Stimulated activated CD4-positive, alpha-beta T cell treated with anti-CD3 and anti-CD28 coated beads, Interleukin-1b, Interleukin-23, amount 100 ng/mL, for 1 hour (primary cell): ENCODE measurements at places on chromosomes 6 and 20.
A peak's percentile ranks its signal among the peaks of the same experiment; 100 is the strongest.

GRCh38 chr20:2149507-2149906 is 47.9 kb downstream of the STK35 start:
- DNase-seq, result no peak

DNA sequence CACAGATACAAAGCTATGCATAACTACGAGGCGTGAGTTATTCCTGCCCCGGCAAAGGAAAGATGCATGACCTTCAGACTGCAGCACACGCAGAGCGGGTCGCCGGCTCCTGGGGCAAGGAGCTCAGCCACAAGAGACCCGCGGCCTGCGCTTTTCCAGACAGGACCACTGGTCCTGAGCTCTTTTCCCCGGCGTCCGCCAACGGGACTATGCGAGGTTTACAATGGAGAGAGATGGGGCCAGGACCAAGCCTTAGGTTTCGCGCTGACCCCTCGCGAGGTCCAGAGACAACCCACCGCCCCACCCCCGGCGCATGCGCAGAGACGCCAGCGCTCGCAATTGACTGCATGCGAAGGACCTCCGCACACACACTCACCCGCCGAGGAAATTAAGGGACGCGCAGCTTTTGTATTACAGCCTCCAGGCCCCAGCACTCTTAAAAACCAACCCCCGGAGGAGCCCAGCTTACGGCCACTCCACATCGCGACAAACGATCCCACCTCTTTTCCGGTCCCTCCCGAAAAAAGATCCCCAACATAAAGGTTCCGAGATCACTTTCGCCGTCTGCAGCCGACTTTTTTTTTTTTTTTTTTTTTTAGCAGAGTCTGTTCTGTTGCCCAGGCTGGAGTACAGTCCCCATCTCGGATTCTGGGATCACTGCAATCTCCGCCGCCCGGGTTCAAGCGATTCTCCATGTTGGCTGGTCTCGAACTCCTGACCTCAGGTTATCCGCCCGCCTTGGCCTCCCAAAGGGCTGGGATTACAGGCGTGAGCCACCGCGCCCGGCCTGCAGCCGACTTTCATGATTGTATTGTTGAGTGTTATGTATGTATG is at the start of gene COQ3:
Gene COQ3, minus strand, starts transcription at position 498 of the 834 bp plus-strand sequence. Its CDS starts 16 bp downstream, at position 482.
- DNase-seq, result peak; percentile 19

DNA sequence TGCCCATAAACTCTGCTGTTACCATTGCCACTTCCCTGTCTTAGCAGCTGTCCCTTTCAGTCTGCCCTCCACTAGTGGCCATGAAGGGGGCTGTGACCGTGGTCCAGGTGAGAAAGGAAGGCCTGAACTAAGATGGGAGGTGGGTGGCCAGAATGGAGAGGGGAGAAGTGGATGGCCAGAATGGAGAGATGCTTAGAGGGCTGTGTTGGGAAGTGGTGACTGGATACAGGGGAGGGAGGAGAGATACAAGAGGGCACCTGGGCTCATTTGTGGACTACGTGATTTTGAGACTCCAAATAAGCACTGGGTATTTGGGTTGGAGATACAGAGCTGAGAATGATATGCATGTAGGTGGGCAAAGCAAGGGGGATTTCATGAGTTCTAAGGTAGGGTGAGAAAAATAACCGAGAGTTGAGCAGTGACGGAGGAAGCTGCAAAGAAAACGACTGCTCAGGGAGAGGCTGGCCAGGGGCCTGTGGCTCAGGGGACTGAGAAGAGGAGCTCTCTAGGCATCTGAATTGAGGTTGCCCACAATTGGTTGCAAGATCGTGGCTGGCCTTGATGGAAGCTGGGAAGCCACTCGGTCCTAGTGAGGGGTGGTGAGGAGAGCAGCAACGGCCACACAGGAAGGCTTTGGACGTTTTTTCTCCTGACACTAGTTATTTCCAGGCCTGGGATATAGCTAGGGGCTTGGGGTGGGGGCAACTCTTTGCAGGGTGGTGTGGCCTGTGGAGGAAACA is 36.9 kb downstream of the PANK2 start:
- no peak for DNase-seq

- DNase-seq, result no peak
Observed at GRCh38 chr6:44131892-44132291, 4.5 kb downstream of the TMEM63B start.

GRCh38 chr20:9359561-9360308 is 154.7 kb upstream of the LAMP5 start:
- no peak for DNase-seq

- no peak for DNase-seq
Observed at GRCh38 chr20:1528811-1529210, 28.7 kb downstream of the SIRPD start.

- DNase-seq, result no peak
Observed at GRCh38 chr6:20365456-20365855, 36.2 kb upstream of the E2F3 start.

GRCh38 chr6:5412017-5412416 is 150.7 kb downstream of the FARS2 start:
- DNase-seq, result no peak

- no peak for DNase-seq
Observed at GRCh38 chr6:122645256-122645655, 35.1 kb downstream of the PKIB start.

DNA sequence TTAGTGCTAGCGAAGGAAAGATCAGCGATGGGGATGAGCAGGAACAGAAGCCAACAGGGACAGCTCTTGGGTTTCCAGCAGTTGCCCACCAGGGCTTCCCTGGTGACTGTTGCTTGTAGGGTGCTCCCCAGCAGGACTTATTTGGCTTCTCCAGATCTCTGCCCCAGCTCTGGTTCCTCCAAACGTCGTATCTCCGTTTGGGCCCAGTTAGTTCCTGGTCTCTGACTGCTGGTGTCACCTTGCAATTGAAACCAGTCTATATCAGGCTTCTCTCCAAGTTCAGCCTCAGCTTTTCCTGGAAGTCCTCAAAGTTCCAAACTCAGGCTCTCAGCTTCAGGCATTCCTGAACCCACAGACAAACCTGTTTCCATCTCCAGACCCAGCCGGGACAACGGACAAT is 70.8 kb upstream of the NXT1 start:
- DNase-seq, result no peak

- no peak for DNase-seq
Observed at GRCh38 chr6:109874621-109875020, 103.5 kb upstream of the GPR6 start.

DNA sequence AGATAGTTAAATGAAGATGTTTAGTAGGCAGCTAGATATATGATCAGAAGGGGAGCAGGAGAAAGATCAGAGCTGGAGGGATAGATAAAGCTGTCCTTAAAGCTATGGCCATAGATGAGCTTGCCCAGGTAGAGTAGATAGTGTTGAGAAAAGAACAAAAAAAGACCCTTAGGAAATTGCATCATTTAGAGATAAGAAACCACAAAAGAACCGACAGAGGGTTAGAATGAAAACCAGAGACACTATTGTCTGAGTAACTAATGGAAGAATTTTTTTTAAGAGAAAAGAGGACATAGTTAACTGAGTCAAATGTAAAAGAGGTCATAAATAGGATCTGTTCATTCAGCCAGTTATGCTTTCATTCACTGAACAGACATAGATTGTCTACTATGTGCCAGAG is 101.8 kb downstream of the TNFAIP3 start:
- DNase-seq, result no peak

- no peak for DNase-seq
Observed at GRCh38 chr20:25327521-25328235, 63.0 kb downstream of the ABHD12 start.

DNA sequence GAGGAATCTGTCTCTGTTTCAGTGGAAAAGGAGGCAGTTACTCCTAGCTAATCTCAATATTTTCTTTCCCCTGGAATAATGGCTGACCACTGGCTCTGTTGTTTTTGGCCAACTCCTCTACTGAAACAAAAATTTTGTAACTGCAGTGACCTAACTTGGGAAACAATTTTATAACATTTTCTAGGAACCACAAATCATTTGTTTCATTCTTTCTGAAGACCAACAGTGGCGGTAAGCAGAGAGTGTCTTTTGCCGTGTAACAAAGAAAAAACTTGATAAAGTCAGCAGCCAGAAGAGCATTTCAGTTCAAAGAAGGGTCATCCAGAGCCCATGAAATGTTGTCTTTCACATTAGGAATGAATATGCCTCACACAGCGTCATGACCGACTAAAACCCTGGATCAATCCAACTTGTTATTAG is 11.8 kb upstream of the BFSP1 start:
- no peak for DNase-seq

- no peak for DNase-seq
Observed at GRCh38 chr6:25122001-25122400, 157.2 kb upstream of the CARMIL1 start.

GRCh38 chr6:28785962-28786679 is 137.7 kb downstream of the TRIM27 start:
- no peak for DNase-seq

- DNase-seq, result no peak
Observed at GRCh38 chr20:8226106-8226505, 94.0 kb downstream of the PLCB1 start.

GRCh38 chr20:21229163-21229562 is 74.0 kb upstream of the XRN2 start:
- DNase-seq, result no peak

DNA sequence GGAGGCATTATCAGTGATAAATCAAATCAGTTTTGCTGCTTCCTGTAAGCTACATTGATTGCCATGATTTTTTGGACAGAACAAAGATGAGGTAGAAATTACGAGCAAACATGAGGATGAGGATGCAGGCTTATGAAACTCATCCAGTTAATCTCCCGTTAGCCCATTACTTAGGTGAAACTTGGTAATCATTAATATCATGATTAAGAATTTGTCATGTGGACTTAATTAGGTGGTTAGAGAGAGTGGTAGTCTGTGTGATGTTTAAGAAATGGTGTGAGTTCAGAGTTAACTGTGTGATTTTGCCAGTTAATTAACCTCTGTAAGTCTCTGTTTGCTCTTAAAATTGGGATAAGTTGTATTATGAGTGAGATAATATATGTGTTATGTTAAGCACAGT is 62.0 kb downstream of the TSPYL4 start:
- DNase-seq, result no peak

- no peak for DNase-seq
Observed at GRCh38 chr20:37102571-37102970, 6.8 kb upstream of the RBL1 start.

DNA sequence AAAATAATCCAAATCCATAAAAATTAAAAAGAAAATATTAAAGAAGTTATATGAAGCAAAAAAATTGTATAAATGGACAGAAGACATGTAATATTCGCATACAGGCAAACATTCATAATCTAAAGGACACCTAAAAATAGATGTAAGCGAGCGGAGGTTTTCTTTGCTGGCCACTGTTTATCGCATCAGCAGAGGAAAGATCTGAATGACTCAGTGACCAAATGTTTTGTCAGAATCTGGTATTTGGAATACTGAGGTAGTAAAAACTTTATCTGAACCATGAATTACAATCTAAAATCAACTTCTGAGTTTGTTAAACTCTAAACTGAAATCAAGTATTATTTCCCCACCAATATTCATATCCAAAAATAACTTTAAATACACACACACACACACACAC is 7.8 kb downstream of the TSPYL4 start:
- no peak for DNase-seq

DNA sequence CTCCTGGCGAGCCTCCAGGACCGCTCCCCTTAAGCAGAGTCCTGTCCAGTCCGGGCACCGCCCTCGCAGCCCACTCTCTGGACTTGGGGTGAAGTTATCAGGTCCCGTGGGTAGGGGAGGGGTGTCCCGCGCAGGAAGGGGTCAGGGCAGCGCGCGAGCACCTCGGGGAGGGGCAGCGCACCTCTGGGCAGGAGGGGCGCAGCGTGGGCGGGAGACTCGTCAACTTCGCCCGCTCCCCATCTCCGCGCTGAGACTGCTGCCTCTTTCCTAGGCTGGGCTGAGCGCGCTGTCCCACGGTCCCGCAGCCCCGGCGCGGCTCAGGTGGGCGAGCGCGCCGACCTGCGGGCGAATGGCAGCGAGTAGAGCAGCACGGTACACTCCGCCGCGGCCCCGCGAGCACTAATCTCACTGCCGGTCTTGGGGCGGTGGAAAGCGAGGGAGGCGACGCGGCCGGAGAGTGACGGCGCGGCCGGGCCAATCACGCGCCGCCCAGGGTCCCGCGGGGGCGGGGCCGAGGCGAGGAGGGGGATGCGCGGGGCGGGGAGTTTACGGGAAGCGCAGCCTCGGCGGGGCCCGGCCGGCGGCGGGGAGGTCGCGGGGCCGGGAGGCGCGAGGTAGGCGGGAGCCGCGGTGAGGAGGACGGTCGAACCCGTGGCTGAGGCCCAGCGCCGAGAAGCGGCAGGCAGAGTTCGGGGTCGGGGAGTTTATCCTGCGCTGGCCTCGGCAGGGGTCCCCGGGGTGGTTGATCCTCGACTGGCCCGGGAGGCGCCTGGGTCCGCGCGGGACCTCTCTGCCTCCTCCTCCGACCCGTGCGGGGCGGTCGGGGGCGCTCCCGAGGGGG is at the start of gene MAN1A1:
Gene MAN1A1, minus strand, starts transcription at position 401 of the 841 bp plus-strand sequence. CDS start 696 bp downstream, outside the sequence.
- peak; percentile 85 for DNase-seq

DNA sequence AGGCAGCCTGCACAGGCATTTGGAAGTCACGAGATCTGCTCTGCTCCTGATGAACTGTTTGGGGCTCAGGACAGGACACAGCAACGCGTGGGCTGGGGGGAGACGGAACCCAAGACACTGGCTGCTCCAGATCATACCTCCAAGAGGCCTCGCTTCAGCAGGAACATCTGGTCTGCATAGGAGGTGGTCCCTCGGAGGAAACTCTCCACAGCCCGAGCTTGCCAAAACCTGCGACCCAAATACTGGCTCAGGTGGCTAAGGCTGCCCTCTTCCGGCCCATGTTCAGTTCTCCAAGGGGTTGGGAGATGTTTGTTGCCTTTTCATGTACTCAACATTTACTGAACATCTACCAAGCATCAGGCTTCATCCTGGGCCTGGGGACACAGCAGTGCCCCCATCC is 51.7 kb downstream of the MYH7B start:
- no peak for DNase-seq

DNA sequence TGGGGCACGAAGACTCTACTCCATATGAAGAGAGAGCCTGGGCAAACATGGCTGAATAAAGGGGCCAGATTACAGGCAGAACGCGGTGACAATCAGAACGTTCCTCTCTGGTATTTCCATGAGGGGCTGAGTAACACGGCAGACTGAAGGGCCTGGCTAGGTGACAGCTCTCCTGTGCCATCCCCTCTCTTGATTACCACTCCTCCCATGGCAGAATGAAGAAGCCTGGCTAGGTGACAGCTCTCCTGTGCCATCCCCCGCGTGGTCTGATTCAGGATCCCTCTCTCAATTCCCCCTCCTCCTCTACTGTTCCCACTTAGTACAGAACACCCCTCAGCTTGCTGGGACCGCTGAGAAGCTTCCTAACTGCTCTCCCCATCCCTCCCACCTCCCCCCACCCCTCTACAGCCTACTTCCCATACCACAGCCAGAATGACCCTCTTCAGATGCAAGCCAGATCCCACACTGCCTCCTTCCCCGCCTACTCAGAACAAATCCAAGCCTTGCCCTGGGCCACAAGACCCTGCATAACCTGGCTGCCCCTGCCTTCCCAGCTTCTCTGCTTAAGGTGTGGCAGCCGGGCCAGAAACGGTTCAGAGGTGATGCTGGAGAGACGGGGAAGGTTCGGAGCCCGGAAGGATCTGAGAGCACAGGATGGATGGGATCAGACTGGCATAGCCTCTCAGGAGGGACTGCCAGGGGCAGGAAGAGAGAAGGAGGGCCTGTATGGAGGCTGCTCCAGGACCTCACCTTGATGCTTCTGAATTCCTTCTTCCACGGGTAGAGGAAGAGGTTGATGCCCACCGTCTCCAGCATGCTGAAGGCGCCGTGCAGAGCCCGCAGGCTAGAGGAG is 7.7 kb downstream of the SPATA2 start:
- no peak for DNase-seq
